ENCODE measurements at places on chromosomes 5 and 9.

- DNase-seq = no peak
Observed at GRCh38 chr5:78893940-78894677, 91.0 kb downstream of the ARSB start.

DNA sequence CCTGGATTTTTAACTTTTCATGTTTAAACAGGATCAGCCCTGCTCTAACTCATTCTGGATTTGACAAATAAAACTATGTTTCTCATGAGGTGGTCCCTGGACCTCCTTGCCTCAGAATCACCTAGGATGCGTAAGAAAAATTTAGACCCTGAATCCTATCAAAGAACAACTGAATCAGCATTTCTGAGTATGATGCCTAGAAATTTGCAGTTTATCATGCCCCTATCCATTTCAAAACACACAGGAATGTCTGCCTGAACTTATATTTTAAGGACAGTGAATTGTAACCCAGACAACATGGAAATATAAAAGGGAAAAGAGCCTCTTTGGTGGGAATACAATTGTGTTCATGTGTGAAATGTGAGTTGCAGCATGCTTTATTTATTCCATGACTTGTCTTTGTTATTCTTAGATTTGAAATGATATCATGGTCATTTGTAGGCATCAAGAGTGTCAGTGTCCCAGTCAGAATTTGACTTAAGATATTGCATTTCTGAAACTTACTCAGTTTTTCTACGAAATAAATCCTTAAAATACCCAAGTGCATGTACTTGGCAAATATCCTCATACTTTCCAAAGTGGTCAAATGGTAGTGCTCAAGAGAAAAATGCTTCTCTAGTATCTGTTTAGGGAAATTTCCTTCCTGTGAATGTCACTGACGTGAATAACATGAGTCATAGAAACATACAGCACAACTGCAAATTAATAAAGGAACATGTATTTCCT, 144.3 kb downstream of the GIN1 start:
- DNase-seq = no peak

GRCh38 chr9:81893929-81894328, 34.3 kb upstream of the SPATA31D4 start:
- DNase-seq = no peak

DNA sequence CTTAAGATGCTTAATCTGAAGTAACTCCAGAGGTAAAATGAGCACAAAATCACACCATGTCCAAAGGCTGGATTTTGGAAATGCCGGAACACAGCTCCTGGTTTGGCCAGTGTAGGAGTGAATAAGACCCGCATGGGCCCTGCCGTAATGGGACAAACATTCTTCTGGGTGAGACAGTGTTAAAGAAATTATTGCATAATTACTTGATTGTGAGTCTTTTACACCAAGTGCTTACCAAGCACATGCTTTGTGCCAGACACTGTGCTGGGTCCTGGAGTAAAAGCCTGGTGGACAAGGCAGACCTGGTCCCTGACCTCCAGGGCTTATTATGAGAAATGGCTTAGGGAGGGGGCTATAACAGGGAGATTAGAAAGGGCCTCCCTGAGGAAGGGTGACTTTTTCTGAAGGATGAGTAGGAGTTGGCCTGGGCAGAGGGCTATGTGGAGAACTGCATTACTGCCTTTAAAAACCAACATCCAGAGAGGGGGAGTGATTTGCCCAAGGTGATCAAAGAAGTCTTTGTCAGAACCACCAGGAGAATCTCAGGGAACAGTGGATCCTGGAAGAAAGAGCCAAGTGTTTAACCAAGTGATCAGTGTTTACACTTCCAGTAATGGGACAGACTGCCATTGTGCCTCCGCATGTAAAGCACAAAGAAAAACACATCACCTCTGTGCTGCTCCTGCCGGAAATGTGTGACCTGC, 3.5 kb downstream of the PDE6A start:
- DNase-seq = no peak

DNA sequence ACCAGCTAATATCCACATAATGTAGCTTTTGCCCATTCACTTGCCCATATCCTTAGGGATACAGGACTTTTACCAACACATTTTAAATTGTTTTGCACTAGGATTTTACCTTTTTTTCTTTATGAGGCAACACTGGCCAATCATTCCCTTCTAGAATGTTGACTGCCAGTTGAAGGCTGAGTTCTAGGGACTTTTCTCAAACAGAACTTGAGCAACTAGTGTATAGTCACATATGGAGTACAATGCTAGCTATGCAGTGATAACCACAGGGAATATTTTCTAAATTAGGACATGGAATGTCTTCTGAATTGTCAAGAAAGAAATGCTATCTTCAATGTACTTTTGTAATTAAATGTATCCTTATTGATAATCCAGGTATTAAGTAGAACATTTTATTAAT, 133.6 kb downstream of the OXCT1 start:
- no peak for DNase-seq

- DNase-seq = no peak
Observed at GRCh38 chr5:6572825-6573380, 59.9 kb downstream of the NSUN2 start.

DNA sequence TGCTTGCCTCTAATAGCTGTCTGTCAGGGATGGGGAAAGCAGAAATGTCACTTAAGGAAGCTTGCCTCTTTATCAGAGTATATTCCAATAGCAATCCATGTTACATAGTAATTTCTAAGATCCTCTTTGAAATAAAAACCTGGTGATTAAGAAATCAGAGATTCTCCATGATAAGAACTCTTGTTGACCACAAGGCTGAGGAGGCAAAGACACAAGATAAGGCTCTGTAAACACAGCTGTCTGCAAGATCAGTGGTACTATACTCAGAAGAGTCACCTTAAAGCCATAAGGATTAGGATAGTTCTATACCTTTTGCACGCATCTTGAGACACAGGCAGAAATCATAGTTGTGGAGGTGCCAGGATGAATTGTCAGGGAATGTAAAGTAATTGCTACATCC, 40.3 kb downstream of the HEXB start:
- DNase-seq = no peak

GRCh38 chr9:7909537-7909936, 110.0 kb upstream of the DMAC1 start:
- no peak for DNase-seq

GRCh38 chr5:74196233-74196632, 444.3 kb downstream of the ENC1 start:
- DNase-seq = no peak

DNA sequence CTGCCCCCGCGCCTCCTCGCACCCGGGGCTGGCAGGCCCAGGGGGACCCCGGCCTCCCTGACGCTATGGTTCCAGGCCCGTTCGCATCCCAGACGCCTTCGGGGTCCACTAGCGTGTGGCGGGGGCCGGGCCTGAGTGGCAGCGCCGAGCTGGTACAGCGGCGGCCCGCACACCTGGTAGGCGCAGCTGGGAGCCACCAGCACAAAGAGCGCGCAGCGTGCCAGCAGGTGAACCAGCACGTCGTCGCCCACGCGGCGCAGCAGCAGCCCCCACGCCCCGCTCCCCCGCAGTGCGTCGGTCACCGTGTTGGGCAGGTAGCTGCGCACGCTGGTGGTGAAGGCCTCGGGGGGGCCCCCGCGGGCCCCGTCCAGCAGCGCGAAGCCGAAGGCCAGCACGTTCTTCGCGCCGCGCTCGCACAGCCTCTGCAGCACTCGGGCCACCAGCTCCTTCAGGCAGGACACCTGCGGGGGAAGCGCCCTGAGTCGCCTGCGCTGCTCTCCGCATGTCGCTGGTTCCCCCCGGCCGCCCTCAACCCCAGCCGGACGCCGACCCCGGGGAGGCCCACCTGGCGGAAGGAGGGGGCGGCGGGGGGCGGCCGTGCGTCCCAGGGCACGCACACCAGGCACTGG, 548 bp downstream of the TERT start:
- DNase-seq = peak; percentile 46

- DNase-seq = peak; percentile 61
Observed at GRCh38 chr9:125747765-125748445, 732 bp downstream of the PBX3 start.

- no peak for DNase-seq
Observed at GRCh38 chr9:26975728-26976707, 19.8 kb downstream of the IFT74 start.

DNA sequence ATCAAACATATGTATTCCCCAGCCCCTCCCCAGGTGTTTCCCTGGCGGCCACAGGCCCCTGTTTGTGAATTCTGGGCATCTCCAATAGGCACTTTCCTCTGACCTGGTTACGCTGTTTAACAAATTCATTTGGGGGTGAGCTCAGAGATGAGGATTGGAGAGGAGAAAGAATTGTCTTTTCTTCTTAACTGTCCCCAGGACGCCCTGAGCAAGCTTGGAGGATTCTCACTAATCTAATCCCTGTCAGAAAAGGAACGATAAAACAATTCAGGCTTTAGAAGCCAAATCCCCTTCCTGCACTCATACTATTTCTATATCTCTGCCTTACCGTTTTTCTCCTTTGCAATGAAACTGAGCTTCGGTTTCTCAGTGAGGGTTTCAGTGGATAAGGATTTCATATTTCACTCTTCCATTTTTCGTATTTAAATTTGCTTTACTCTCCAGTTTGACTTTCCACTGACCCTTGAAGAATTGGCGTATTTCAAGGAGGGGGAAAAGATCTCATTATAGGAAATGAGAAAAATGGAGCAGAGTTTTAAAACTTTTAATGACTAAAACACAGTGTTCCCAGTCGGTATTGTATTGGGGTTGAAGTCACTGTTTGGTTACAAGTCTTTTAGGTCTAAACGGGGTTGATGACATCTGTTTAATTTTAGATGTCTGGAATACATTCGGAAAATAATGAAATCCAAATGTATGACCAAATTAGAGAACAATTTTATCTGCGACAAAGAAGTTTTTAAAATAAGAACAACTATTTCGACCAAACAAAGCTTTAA, 180.1 kb downstream of the MACROH2A1 start:
- DNase-seq = peak; percentile 9

GRCh38 chr5:16565118-16565517, 51.7 kb downstream of the RETREG1 start:
- no peak for DNase-seq

- no peak for DNase-seq
Observed at GRCh38 chr5:111670826-111671492, 86.0 kb downstream of the NREP start.

GRCh38 chr5:176679365-176680225, 32.3 kb downstream of the TSPAN17 start:
- no peak for DNase-seq

DNA sequence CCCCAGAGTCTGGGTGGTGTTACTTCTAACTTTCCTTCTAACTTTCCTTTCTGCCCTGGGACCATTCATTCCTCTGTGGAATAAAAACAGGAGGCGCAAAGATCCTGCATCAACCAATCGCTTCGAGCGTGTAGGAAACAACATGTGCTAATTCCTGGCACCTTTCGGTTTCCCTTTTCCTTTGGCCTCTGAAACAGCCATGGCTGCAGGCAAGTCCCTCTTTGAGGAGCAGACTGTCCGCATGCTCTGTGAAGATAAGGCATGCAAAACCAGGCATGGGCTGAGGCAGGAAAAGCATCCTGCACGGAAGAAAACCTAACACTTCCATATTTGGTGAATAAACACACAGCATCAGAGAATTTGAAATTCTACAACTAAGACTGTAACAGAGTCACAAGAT, 128.3 kb downstream of the HSD17B3 start:
- DNase-seq = no peak

GRCh38 chr5:179257176-179257682, 88.0 kb downstream of the ADAMTS2 start:
- peak; percentile 28 for DNase-seq

- no peak for DNase-seq
Observed at GRCh38 chr9:37897665-37898064, 6.3 kb downstream of the SLC25A51 start.

- no peak for DNase-seq
Observed at GRCh38 chr5:169122951-169123350, 178.0 kb downstream of the SLIT3 start.

- no peak for DNase-seq
Observed at GRCh38 chr5:101045689-101046088, 142.6 kb upstream of the ST8SIA4 start.

DNA sequence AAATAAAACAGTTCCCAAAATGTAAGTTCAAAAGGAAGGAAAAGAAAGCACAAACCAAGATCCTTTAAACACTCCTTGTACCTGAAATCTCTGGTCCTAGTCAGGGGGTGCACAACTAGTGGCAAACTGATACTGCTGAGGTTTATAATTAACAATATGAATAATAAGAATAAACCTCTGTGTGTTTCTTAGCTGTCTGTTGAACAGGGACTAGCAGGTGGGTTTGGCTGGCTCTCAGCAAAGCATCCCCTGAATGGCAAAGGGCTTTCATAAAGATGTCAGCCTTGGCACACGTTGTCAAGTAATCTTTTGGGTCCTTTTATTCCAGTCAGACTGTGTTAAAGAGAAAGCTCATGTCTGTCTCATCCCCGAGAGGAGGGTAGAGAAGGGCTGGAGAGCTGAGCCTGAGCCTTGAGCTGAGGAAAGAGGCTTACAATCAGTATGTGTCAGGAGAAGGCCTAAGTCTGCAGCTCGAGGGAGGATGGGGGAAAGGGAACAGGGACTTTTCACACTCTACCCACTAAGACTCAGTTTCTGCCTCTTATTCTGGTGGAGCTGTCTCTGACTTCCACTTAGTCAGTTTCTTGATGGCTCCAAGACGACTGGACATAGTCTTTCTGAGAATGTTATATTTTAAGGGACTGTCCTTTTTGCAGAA, 123.0 kb downstream of the GALNT10 start:
- no peak for DNase-seq

GRCh38 chr5:111635916-111636570, 121.0 kb downstream of the NREP start:
- no peak for DNase-seq

DNA sequence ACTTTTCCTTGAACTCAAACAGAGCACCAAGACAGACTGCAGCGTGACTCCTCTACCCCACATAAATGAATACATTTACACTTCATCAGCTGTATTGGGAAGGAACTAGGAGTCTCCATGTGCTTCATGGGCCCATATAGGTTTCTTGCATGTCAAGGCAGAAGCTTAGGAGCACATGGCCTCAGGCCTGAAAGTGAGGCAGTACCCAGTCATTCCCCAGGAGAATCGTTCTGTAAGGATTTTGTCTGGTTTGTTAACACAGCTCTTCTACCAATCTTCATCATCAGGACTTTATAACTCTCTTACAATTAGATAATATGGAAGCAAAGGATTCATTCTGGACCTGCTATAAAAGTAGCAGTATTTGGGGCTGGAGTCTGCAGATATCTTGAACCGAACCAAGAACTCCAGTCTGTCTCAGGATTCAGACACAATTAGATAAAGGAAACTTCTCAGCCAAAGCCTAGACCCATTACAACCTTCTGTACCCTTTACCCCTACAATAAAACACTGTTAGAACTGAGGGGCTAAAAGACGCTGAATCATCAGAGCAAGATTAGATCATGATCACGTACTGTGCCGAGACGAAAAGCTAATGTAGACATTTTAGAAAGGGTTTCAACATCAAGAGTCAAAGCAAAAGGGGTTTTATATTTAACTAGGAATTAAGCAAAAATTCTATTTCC, 385.5 kb upstream of the SLC30A5 start:
- no peak for DNase-seq

- DNase-seq = peak; percentile 25
Observed at GRCh38 chr5:150658121-150658520, 2.9 kb upstream of the MYOZ3 start.
